ENCODE measurements at places on chromosomes 3 and 15. TPM values are rescaled to one million over a fixed set of nuclear protein-coding genes. Genes with fewer than 3 reads are reported as not detected.

DNA sequence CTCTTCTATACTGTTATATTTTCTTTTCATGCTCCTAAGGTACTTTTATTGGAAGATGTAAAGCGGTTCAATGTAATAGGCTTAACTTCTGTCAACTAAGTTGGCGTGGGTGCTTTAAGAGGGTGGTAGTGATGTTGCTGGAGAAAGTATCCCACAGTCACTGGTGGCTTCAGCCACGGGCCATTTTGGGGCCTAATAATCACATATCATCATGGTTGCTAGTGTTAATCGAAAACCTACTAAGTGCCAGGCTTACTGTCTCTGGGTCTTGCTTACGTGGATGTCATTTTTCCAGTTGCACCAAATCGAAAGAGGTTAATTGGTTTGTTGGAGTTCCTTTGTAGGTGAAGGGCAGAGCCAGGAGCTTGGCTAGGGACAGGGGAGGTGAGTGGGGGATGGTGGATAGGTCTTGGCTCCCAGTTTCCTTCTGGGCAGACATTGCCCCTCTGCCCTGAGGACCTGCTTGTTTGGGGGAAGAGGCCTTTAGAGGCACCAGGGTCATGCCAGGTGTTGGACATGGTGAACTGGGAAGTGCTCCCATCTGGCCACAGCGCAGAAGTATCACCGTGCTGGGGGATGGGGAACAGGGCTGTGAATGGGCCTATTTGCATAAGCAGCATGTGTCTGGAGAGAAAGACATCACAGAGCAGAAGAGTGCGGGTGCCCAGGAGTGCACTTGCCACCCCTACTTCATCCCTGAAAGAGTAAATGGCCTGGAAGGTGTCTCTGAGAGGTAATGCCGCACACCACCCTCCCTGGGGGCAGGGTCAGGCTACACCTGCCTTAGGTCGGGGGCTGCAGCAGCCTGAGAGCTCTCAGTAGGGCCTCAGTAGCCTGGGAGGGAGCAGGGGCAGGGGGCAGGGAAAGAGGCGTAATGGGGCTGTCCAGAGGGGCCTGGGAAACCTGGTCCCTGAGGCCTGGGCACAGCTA lies 62.4 kb upstream of the POLG start:
- DNase-seq: no peak

The SCN5A gene
- 0.97 TPM for polyA plus RNA-seq

The ROPN1 gene
- polyA plus RNA-seq: not detected

GRCh38 chr15:42548249-42549031 lies at the start of the genes HAUS2 and LRRC57:
Gene HAUS2, plus strand, starts transcription at chr15:42548838. Its CDS starts 35 bp downstream, at chr15:42548873.
Gene LRRC57, minus strand, starts transcription at chr15:42548793. Its CDS starts 359 bp downstream, at chr15:42548434.
- peak; percentile 95 for DNase-seq

DNA sequence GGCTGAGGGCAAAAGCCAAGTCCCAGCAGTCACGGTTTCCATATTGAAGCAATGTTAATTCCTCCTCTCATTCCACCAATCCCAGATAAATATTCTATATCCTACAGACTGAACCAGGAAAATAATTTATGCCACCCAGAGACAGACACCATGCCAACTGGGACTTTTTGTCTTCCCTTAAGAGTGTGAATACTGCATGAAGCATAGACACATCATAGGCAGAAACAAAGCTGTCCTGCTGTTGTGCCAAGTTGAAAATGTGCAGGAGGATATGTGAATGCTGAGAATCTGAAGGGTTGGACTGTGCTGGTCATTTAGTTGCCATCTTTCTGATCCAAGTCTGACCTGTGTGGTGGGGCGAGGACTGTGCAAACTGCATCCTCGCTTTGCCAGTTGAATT lies 37.7 kb downstream of the RFTN1 start:
- DNase-seq: no peak

The JMJD7 gene
- polyA plus RNA-seq: 9.2 TPM

GRCh38 chr3:82078246-82078645 lies 316.8 kb upstream of the GBE1 start:
- DNase-seq: no peak

The OR5K2 gene
- polyA plus RNA-seq: not detected

DNA sequence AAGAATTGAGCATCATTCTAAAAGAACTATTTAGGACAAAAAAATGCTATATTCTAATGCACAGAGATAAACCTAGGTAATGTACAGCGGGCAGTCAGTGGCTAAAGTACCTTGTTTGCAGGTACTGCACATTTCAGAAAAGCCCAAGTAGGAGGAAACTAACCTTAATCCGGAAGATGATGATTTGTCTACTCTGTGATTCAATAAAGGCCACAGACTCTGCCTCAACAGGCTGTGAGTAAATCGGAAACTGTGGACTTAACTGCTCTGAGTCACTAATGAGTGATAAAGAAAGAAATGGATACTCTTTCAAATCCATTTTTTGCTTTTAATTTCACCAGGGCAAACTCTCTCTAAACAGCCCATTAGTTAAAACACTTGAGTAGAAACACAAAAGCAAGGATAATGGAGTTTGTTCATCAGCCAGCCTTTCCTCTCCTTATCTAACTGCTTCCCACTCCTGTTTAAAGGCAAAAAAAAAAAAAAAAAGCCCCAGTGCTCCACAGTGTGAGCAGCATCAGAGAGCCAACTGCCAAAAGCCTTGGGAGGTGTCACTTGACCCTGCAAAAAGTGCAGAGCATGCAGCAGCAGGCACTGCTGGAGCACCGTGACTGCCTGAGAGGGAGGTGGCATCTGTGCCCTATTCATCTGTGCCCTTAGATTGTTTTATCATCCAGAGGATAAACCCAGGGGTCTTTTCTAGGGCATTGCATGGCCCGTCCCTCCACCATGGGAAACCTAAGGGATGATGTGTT lies 187.7 kb downstream of the SATB1 start:
- no peak for DNase-seq

DNA sequence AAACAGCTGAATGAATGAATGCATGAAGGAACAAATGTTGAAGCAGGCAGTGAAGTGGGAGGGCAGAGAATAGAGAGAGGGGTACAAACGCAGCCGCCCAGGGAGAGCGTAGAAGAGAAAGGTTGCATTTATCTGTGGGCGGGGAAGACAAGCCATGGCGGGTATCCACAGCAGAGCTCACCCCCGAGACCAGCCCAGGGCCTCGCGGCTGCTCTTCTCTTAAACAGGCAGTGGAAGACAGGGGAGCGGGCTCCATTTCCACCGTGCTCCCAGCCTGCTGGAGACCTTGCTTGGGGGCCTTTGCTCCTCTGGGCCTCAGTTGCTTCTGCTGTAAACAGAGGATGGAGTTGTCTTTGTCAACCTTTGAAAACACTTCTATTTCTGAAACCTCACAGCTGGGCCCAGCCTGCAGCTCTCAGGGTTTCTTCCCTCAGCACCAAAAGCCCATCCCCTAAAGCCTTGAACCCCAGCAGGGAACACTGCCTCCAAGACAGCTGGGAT lies 259.5 kb downstream of the UACA start:
- DNase-seq: no peak

DNA sequence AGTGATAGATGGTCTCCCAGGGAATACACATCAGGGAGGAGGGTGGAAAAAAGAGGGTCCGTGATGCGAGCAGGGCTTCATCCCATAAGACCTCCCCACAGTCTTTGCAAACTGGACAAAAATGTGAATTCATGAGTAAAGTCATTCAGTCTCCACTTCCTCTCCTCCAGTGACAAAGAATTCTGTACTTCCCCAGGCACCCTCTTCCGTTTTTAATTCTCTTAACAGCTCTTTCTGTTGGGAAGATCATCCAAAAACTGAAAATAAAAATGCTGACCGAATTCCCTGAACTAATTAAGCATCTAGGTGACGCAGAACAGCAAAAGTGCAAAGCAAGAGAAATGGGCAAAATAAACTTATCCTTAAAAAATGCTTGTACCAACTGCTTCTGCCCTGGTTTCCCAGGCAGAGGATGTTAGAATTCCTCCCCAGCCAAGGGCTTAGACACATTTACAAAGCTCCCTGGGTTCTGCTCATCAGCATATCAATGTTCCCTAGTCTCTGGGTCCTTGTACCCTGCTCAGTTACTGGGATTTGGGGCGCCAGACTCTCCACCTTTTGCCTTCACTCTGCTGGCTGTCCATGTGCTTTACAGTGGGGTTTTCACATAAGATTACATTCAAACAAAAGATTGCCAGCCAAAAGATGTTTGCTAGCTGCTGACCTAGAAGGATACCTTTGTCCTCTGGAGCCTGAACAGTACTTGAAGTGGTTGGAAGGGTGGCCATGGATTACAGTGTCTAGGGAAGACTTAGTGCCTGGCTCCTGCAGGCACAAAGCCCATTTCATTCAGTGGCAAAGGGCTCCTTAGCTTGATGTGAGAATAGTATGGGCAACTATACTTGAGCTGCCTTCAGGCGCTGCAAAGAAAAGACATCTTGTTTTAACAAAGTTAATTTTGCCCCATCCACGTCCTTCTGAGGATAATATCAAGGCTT lies 69.4 kb downstream of the ARNT2 start:
- no peak for DNase-seq

The CLSTN2 gene
- polyA plus RNA-seq: 23.5 TPM

- no peak for DNase-seq
Measured at GRCh38 chr3:197371591-197372046, 73.2 kb upstream of the DLG1 start.

- no peak for DNase-seq
Measured at GRCh38 chr3:178146406-178146831, 389.8 kb upstream of the KCNMB2 start.

The LRRC15 gene
- polyA plus RNA-seq: not detected

DNA sequence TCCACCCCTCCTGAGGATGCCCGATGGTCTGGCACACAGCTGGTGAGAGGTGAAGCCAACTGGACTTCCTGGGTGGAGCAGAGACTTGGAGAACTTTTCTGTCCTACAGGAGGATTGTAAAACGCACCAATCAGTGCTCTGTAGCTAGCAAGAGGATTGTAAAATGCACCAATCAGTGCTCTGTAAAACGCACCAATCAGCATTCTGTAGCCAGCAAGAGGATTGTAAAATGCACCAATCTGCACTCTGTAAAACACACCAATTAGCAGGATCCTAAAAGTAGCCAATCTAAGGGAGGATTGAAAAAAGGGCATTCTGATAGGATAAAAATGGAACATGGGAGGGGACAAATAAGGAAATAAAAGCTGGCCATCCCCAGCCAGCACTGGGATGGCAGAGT lies 150.2 kb downstream of the CHSY1 start:
- DNase-seq: no peak

GRCh38 chr3:188465311-188465710 lies 311.4 kb downstream of the LPP start:
- DNase-seq: no peak

DNA sequence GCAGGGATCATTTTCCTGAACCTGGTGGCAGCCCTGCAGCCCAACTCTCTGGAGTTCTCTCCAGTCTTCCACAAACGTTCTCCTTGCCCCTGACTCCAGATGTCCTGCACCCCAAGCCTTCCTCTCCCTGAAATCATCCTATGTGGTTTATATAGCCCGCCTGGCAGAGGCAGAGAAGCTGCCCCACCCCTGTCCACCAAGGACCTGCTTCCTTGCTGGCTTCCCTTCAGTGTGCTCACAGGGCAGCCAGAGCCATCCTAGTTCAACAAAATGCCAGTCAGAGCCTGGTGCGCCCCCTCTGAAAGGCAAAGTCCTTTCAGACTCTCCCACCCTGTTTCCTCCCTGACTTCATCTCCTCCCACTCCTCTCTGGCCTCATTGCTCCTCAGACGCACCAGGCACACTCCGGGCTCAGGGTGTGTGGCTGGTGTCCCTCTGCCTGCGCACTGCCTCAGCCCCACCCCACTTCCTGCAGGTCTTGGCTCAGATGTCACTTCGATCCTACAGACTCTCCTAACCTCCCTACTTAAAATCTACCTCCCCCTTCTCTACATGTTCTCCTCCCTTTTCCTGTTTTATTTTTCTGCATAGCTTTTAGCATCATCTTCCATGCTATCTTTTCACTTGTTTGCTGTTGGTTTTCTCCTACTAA lies 5.9 kb downstream of the KBTBD13 start:
- no peak for DNase-seq

DNA sequence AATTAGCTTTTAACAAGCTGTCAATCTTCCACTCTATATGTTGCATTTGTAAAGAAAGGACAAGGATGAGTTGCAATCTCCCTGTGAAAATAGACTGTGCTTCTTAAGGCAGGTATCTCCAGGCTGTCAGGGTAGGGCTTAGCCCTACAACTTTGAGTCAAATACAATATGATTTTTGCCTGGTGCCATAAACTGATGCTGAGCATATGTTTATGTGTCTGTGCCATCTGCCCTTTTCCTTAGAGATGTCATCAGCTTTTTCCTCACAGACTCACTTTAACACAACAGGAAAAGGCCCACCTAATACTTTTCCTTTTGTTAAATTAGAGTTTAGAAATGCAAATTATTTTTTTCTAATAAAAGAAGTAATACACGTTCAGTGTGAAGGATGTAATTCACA lies 548.3 kb downstream of the NLGN1 start:
- DNase-seq: no peak

DNA sequence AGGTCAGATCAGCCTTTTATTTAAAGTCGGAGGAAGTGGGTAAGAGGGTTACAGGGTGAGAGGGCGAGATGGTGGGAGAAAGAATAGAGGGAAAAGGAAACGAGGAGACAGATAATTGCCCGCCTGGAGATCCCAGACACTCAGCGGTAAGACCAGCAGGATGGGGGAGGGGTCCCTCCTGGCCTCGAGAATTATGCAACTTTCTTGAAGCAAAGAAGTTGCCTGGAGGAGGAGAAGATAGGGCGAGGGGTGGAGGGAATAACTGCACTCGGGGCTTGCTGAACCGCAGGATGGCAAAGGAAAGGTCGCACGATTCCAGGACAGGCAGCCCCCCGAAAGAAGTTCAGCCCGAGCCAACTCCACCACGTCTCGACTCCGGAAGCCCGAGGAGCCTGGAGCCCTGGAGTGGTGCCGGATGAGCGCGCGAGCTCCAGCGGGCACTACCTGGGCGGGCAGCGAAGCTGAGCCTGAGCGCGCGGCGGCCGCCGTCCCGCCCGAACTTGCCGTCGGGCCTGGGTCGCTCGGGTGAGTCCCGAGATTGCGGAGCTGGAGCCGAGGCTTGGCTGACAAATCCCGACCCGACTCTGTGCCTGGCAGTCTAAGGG lies 402 bp downstream of the WWTR1 start:
- peak; percentile 80 for DNase-seq

GRCh38 chr3:196016485-196016884 lies 65.4 kb downstream of the TFRC start:
- no peak for DNase-seq

GRCh38 chr3:112973325-112974177 lies 1.4 kb downstream of the CD200R1 start:
- DNase-seq: no peak

DNA sequence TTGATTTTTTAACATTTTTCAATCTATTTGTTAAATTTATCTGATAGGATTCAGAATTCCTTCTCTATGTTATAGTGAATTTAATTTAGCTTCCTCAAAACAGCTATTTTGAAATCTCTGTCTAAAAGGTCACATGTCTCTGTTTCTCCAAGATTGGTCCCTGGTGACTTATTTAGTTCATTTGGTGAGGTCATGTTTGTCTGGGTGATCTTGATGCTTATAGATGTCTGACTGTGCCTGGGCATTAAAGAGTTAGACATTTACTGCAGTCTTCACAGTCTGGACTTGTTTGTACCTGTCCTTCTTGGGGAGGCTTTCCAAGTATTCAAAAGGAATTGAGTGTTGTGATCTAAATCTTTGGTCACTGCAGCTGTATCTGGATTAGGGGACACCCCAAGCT lies 169.5 kb upstream of the C2CD4B start:
- DNase-seq: no peak
